Gastrocnemius medialis (tissue), 4 donors: ENCODE measurements at places on chromosomes 1 and 21. TPM values are rescaled to one million over a fixed set of nuclear protein-coding genes. Genes with fewer than 3 reads are reported as not detected.

MX2 gene
- 6.8 TPM for total RNA-seq

CASZ1 gene
- total RNA-seq, result 121 TPM

LRRC3 gene
- total RNA-seq, result 0.58 TPM

DNA sequence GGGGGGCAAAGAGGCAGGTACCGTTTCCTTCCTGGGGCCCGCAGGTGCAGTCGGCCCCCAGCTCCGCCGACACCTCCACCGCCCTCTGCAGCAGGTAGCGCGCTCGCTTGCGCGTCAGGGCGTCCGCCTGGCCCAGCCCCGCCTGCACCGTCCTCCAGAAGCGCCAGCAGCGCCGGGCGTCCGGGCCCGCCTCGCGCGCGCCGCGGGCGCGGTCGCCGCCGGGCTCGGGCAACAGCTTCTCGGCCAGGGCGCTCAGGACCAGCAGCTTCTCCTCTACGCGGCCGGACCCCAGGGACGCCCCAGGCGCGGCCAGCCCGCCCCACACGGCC, 863 bp downstream of the TARBP1 start:
- H3K36me3 ChIP-seq, result no peaks in the 10 kb centered on the region
- H3K27ac ChIP-seq, result peak overlapping the region; percentile 70
- peak; percentile 40 for DNase-seq
- peak overlapping the region; percentile 71 for H3K4me3 ChIP-seq
- no peaks in the 10 kb centered on the region for H3K27me3 ChIP-seq
- no peaks in the 10 kb centered on the region for H3K4me1 ChIP-seq

DNA sequence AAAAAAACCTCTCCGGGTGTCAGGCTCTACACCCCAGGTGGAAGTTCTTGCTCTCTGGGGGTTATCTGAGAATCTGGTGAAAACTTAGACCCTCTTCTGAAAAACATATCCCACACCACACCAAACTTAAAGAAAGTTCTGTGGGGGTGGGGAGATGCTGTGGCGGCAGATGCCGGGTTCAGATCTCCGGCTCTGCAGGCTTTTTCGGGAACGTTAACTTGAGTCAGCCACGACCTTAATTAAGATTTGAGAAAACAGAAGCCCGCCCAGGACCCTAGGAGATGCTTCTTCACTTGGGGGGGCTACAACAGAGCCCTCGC, 2.3 kb downstream of the RCC2 start:
- peaks cover 24% of the 10 kb centered on the region for H3K4me1 ChIP-seq
- no peak for DNase-seq
- H3K27ac ChIP-seq, result peak overlapping the region; percentile 89
- peak overlapping the region; percentile 79 for H3K4me3 ChIP-seq

- H3K27me3 ChIP-seq, result no peaks in the 10 kb centered on the region
- H3K4me3 ChIP-seq, result no peak overlapping the region
- DNase-seq, result no peak
- H3K27ac ChIP-seq, result no peak overlapping the region
- H3K36me3 ChIP-seq, result no peaks in the 10 kb centered on the region
Measured at GRCh38 chr1:101278238-101278637, 41.4 kb downstream of the S1PR1 start.

- H3K4me1 ChIP-seq, result peaks cover 22% of the 10 kb centered on the region
- DNase-seq, result no peak
- no peaks in the 10 kb centered on the region for H3K27me3 ChIP-seq
- no peak overlapping the region for H3K4me3 ChIP-seq
Measured at GRCh38 chr1:43653893-43654292, 3.9 kb downstream of the KDM4A start.

DNA sequence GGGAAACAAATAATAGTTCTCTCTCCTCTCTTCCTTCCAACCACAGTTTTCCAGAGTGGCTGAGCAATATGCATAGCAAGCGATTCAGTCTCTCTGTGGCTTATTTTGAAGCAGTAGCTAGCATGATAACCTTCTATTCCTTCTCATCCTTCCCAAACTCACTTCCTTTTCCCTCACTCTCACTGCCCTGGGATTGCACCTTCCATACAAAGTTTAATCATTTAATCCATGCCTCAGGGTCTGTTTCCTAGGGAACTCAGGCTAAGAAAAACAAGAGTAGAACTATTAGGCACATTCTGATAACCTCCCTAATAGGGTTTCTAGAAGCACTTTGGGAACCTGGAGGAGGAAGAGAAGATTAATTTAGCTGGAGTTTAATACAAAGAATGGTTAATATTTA, 97.7 kb upstream of the S1PR1 start:
- H3K27me3 ChIP-seq, result no peaks in the 10 kb centered on the region
- H3K36me3 ChIP-seq, result no peaks in the 10 kb centered on the region
- H3K4me1 ChIP-seq, result no peaks in the 10 kb centered on the region
- H3K27ac ChIP-seq, result no peak overlapping the region

DNA sequence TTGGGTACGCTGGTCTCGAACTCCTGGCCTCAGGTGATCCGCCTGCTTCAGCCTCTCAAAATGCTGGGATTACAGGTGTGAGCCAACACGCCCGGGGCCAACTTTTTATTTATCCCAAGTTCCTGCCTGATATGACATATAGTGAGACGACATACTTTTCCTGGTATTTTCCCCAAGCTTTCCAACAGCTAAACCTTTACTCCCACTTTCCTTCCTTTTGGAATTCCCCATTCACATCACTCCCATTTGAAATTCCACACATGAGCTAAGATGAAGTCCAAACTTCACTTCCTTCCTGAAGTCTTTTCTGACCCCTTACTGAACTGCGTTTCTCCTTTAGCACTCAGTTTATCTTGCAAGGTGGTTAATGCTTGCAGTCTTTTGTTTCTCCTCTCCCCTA, 64.1 kb downstream of the S1PR1 start:
- H3K4me3 ChIP-seq, result no peak overlapping the region
- H3K4me1 ChIP-seq, result no peaks in the 10 kb centered on the region
- no peaks in the 10 kb centered on the region for H3K36me3 ChIP-seq
- H3K27ac ChIP-seq, result no peak overlapping the region

DNA sequence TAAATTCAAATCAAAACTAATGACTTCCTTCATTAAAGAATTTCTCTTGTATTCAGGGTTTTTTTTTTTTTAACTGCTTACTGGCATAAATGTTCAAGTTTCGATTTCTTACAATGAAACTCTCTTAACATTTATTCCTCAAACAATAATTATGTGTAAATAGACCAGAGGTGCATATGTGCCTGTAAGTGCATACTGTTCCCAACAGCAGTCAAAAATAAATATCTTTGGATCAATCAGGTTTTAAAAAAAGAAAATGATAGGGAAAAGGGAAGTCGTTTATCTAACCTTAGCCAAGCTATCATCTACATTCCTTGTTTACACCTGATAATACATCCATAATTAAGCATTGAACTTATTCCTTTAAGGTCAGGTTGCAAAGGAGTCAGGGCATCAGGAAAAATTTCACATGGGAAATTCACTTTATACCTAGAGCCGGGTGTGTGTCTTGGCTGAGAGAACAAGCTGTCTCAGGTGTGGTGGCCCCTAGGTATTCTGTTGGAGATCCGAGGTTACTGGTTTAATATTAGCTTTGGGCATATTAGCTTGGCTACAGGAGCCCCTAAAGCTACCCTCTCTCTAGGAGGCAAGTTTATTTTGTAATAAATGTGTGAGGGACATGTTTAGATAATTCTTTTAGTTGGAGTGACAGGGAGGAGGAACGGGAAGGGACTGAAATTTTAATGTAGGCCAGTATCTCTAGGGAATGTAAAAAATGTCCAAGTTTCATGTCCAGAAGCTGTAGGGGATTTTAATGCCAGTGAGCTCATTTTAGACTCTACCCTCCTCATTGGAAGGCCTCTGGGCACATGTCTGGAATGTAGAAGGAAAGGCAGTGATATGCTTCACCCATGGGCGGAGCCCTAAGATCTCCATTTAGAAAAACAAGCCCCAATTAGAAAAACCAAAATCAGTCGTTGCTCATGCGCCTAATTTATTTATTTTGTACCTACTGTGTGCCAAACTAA, 327.9 kb upstream of the PROX1 start:
- no peak overlapping the region for H3K4me3 ChIP-seq
- no peak for DNase-seq
- H3K27ac ChIP-seq, result no peak overlapping the region
